ENCODE measurements at places on chromosomes 11 and 22. TPM values are rescaled to one million over a fixed set of nuclear protein-coding genes. Genes with fewer than 3 reads are reported as not detected.

- no peak overlapping the region for H3K4me3 ChIP-seq
- peaks cover 14% of the 10 kb centered on the region for H3K4me1 ChIP-seq
- no peaks in the 10 kb centered on the region for H3K36me3 ChIP-seq
- no peak overlapping the region for H3K27ac ChIP-seq
Measured at GRCh38 chr11:32402836-32403235, 32.5 kb downstream of the WT1 start.

GRCh38 chr22:21702700-21703683, 32.6 kb downstream of the YPEL1 start:
- no peak overlapping the region for H3K4me3 ChIP-seq
- no peaks in the 10 kb centered on the region for H3K27me3 ChIP-seq
- H3K4me1 ChIP-seq, result no peaks in the 10 kb centered on the region

DNA sequence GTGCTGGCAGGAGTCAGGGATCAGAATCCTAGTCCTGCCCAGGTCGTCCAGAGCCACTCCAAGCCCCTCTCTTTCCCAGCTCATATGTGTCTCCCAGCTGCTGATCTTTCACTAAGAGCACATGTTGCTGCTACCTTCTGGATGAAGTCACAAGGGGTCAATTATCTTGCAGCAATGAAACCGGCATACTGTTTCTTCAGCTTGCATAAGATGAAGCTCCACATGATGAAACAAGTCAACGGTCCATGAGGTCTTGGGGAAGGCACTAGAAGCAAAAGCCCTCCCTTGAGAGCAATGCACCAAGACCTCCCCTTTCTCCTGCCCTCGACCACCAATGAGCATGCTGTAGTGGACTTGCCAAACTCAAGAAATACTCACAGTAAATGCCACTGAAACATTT, 148.9 kb downstream of the TENM4 start:
- no peak overlapping the region for H3K4me3 ChIP-seq
- H3K27ac ChIP-seq, result no peak overlapping the region
- H3K4me1 ChIP-seq, result no peaks in the 10 kb centered on the region
- no peaks in the 10 kb centered on the region for H3K27me3 ChIP-seq
- no peak for DNase-seq

Gene TRIM29
- total RNA-seq, result 0.28 TPM

- no peak overlapping the region for H3K4me3 ChIP-seq
- H3K4me1 ChIP-seq, result no peaks in the 10 kb centered on the region
- no peak overlapping the region for H3K27ac ChIP-seq
- no peaks in the 10 kb centered on the region for H3K36me3 ChIP-seq
Measured at GRCh38 chr11:122358292-122358691, 242.3 kb upstream of the BLID start.

GRCh38 chr11:107259811-107260221, 197.8 kb downstream of the CWF19L2 start:
- no peak for DNase-seq
- no peak overlapping the region for H3K4me3 ChIP-seq
- no peaks in the 10 kb centered on the region for H3K27me3 ChIP-seq
- H3K27ac ChIP-seq, result no peak overlapping the region
- H3K36me3 ChIP-seq, result no peaks in the 10 kb centered on the region

DNA sequence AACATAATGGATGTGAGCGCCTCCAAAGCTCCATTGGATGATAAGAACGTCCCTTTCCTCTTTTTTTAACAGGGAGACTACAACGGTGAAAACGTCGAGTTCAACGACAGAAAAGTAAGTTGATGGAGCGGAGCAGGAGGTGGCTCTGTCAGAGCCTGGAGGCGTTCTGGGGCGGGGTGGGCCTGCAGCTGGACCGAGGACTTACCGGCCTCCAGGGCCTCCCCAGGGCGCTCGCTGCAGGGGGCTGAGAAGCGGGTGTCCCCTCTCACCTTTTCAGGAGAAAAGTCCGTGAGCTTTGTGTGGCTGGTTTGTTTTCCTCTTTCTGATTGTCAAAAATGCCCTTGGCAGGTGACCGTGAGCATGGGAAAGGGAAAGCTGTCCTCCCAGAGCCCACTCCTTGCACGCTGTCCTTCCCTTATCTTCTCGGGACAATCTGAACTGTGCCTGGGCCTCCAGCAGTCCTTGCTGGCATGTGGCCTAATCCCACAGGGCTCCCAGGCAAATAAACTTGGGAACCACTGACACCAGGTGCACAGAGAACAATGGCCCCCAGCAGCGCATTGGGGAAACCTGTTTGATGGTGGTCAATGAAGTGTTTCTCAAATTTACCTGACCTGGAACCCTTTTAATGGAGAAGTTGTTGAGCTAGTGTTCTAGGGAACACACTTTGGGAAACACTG, 38.4 kb downstream of the ANO1 start:
- 0 out of 2 replicates have a peak, but pooled peaks cover 2% of the 10 kb centered on the region for H3K4me1 ChIP-seq
- no peaks in the 10 kb centered on the region for H3K27me3 ChIP-seq
- H3K27ac ChIP-seq, result 0 out of 2 replicates have a peak overlapping the region, but pooled peaks have one; percentile 3

DNA sequence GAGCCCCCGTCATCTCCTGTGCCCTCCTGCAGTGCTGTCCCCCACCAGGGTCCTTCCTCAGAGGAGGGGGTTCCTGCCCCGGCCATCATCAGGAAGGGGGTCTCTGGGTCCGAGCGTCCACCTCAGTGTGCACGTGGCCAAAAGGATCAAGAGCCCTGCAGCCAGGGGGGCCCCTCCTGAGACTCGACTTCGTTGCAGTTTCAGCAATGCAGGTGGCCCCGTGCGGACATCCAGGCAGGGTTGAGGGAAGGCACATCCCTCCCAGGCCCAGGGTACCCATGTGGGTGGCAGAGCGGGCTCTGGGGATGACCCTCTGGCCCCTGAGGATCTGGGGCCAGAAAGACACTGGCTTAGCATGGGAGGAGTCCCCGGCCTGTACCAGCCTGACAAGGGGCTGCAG, 41.3 kb downstream of the LRP5 start:
- H3K4me3 ChIP-seq, result no peak overlapping the region
- DNase-seq, result no peak
- H3K27ac ChIP-seq, result peak overlapping the region; percentile 78
- H3K27me3 ChIP-seq, result no peaks in the 10 kb centered on the region

DNA sequence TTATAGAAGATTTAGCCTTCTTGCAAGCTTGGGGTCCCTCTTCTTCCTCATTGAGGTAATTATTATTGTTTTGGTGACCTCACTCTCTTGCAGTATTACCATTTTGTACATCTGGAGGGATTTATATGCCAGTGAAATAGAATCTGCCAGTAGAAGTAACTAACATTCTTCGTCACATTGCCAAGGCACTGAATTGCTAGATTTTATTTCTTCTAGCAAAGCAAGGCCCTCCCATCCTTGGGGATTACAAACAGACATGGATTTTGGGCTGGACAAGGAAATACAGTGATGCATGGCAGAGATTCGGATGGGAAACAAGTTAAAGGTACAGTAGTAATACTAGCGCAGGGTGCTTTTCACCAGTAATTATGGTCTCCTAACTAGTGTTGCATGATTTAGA, 7.8 kb downstream of the ADAMTS15 start:
- H3K27me3 ChIP-seq, result peaks cover 16% of the 10 kb centered on the region
- no peak for DNase-seq
- no peaks in the 10 kb centered on the region for H3K4me1 ChIP-seq
- H3K4me3 ChIP-seq, result no peak overlapping the region
- H3K36me3 ChIP-seq, result no peaks in the 10 kb centered on the region
- no peak overlapping the region for H3K27ac ChIP-seq

Gene WEE1
- 149 TPM for total RNA-seq

- H3K4me3 ChIP-seq, result no peak overlapping the region
- H3K27me3 ChIP-seq, result no peaks in the 10 kb centered on the region
- no peak for DNase-seq
- H3K4me1 ChIP-seq, result no peaks in the 10 kb centered on the region
- no peak overlapping the region for H3K27ac ChIP-seq
Measured at GRCh38 chr11:106608677-106609076, 409.6 kb downstream of the GUCY1A2 start.

Gene MUC5AC
- not detected for total RNA-seq

GRCh38 chr11:103768816-103769215, 267.6 kb upstream of the DDI1 start:
- no peaks in the 10 kb centered on the region for H3K36me3 ChIP-seq
- DNase-seq, result peak; percentile 2
- H3K27ac ChIP-seq, result no peak overlapping the region
- peaks cover 12% of the 10 kb centered on the region for H3K4me1 ChIP-seq

GRCh38 chr11:128772814-128773213, 78.9 kb downstream of the FLI1 start:
- H3K27me3 ChIP-seq, result no peaks in the 10 kb centered on the region
- H3K27ac ChIP-seq, result no peak overlapping the region
- H3K4me3 ChIP-seq, result no peak overlapping the region
- DNase-seq, result no peak

GRCh38 chr11:7028141-7028540, 7.9 kb downstream of the NLRP14 start:
- H3K27me3 ChIP-seq, result no peaks in the 10 kb centered on the region
- H3K4me3 ChIP-seq, result no peak overlapping the region
- no peaks in the 10 kb centered on the region for H3K36me3 ChIP-seq
- H3K4me1 ChIP-seq, result no peaks in the 10 kb centered on the region

DNA sequence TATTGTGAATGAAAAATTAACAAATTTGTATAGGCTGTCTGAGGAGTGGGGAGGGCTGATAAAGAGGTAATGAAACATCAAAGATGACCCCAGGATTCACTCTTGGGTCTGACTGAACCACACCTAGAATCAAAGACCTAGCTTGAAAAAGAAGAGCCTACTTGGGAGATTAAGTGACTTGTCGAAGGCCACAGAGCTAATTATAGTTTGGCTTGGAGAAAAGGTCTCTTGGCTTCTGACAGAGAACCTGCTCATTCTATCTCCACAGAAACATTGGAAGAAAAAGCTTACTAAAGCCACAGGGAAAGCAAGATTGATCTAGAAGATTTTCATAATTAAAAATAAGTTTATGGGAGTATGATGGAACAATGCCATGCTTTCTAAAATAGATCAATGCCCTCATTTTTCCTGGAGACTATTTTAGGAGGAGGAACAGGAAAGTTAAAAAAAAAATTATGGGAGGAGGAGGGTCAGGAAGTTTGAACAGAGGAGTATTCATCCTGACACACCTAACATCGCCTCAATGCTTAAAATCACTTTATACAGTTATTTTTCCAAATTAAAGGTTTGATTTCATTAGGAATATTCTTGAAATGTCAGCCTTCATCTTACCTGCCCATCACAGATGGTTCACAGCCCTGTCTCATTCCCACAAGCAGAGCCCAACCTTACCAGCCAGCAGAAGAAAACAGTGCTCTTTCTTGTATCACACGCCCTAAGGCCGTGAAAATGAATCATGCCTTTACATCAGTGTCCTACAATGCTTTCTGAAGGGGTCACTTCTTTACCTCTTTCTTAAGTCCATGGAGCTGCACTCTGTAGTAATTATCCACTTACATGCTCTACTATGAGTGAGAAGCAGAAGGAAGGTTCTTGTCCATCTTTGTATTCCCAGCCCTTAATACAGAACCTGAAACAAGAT, 231.1 kb upstream of the MPPED2 start:
- H3K27ac ChIP-seq, result no peak overlapping the region
- H3K36me3 ChIP-seq, result no peaks in the 10 kb centered on the region
- no peak overlapping the region for H3K4me3 ChIP-seq
- DNase-seq, result no peak
- no peaks in the 10 kb centered on the region for H3K4me1 ChIP-seq
- no peaks in the 10 kb centered on the region for H3K27me3 ChIP-seq

DNA sequence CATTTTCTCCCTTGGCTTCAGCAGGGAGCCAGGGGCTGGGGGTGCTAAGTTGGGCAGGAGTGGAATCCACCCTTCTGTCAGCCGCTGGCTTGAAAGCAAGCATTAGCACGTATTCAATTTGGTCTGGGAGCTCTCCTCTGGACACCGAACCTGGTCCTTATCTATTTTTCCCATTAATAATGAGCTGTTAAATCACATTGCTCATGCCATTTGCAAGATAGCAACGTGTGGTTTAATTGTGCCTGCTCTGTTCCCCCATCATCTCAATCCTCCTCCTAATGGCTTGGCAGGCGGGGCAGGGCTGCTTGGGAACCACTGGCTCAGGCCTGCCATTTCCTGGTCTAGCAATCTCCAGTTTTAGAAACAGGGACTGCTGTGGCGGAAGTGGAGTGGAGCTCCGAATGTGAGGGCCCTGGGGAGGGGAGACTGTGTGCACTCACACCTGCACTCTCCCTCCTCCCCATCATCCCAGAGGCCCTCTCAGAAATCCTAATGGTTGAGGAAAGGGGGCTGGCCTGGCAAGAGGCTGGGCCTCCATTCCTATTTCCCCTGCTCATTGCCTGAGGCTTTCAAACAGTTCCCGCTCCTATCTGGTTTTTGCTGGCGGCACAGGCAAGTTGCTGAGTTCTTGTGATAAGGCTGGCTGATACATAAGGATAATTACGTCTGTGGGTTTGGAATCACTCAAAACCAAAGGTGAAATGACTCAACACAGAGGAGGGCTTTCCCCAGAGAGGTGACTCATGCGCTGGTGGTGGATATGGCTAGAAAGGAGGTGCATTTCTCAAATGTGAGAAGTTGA, 201.2 kb upstream of the E2F8 start:
- H3K36me3 ChIP-seq, result no peaks in the 10 kb centered on the region
- H3K27me3 ChIP-seq, result no peaks in the 10 kb centered on the region
- no peak overlapping the region for H3K4me3 ChIP-seq
- no peaks in the 10 kb centered on the region for H3K4me1 ChIP-seq
- no peak overlapping the region for H3K27ac ChIP-seq
- no peak for DNase-seq

DNA sequence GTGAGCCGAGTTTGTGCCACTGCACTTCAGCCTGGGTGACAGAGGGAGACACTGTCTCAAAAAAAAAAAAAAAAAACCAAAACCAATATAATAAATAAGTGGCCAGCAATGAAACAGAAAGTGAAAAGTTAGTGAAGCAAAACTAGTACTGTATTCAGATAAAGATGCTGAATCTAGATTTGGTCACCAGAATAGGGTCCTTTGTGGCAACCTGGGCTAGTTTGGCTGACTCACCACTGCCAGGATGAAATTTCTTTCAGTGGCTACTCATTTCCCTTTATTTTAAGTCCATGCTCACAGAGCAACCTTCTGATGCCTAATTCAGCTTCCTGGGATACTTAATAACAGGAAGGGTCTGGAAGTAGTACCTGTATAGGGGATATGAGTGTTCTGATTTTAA, 26.0 kb downstream of the LIMK2 start:
- H3K36me3 ChIP-seq, result no peaks in the 10 kb centered on the region
- DNase-seq, result no peak
- H3K27ac ChIP-seq, result no peak overlapping the region
- no peak overlapping the region for H3K4me3 ChIP-seq
- H3K27me3 ChIP-seq, result no peaks in the 10 kb centered on the region

DNA sequence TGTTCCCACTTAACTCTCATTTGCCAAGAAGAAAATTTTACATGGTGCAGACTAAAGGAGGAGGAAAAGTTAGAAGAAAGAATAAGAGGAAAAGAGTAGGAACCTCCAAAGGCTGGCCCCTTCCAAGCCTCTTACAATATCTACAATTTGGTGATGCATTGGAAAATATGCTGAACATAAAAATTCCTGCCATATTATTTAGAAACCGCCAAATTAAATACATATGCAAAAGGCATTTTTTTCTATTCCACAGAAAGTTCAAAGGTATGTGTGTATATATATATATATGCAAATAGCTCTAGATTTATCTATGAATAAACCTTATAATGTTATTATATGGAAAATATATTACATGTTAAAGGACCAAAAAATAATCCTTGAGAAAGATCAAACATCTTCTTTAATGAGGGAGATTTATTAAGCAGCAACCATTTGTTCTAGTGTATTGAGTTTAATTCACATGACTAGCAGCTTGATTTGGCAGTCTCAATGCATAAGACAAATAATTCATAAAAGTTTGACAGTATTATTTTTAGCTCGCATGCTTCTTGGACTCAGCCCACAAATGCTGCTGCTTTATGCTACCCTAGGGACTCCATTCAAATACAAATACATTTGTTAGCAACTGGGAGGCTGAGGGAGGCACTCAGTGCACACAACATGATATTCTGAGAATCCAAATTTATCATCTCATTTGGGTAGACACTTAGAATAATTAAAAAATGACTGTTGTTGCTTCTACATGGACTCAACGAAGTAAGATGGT, 184.9 kb downstream of the SBF2 start:
- H3K36me3 ChIP-seq, result no peaks in the 10 kb centered on the region
- no peaks in the 10 kb centered on the region for H3K27me3 ChIP-seq
- no peak overlapping the region for H3K27ac ChIP-seq
- peaks cover 16% of the 10 kb centered on the region for H3K4me1 ChIP-seq

Gene TYR
- total RNA-seq, result not detected

Data from GM23338 (cell line).